ENCODE measurements at places on chromosomes 2 and 18. TPM values are rescaled to one million over a fixed set of nuclear protein-coding genes. Genes with fewer than 3 reads are reported as not detected.

Gene OR6B2
- not detected for total RNA-seq

Gene LYPD1
- 6.7 TPM for total RNA-seq

Gene GPR45
- not detected for total RNA-seq

Gene THADA
- total RNA-seq, result 29.7 TPM

Gene CXCR1
- total RNA-seq, result not detected

Gene BCL11A
- total RNA-seq, result 139 TPM

Gene MARS2
- 4.6 TPM for total RNA-seq

Gene EML6
- 0.93 TPM for total RNA-seq

Gene CIB4
- total RNA-seq, result not detected

Gene FAP
- 47.1 TPM for total RNA-seq

Gene CD8B2
- not detected for total RNA-seq

Gene UGT1A4
- not detected for total RNA-seq

GRCh38 chr2:195044801-195045200 lies 612.2 kb upstream of the SLC39A10 start:
- no peaks in the 10 kb centered on the region for H3K36me3 ChIP-seq
- no peak overlapping the region for H3K27ac ChIP-seq
- no peak overlapping the region for H3K4me3 ChIP-seq
- DNase-seq, result no peak
- H3K4me1 ChIP-seq, result peaks cover 2% of the 10 kb centered on the region

DNA sequence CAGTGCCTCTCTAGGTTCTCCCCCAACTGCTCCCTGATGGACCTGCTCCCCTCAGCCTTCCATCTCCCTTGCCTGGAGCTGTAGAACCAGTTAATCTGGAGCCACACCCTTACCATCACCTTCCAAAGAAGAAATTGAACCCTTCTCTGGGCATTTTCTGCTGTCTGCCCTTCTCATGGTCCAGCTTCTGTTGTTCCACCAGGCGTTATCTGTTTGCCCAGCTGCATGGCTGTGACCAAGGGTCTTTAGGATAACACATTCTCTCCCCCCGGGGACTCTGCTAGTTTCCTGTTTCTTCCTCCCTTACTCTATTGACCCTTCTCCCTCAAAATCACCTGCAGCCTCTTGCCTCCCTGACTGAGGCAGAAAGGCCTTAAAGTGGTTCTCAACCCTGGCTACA lies 3.2 kb upstream of the ANKRD53 start:
- H3K27ac ChIP-seq, result no peak overlapping the region
- peak; percentile 2 for DNase-seq
- no peak overlapping the region for H3K4me3 ChIP-seq
- H3K36me3 ChIP-seq, result no peaks in the 10 kb centered on the region

- H3K27me3 ChIP-seq, result no peaks in the 10 kb centered on the region
- peak; percentile 23 for DNase-seq
- H3K4me1 ChIP-seq, result peaks cover 38% of the 10 kb centered on the region
Observed at GRCh38 chr2:165469417-165469816, at the start of gene CSRNP3. Gene CSRNP3, plus strand, starts transcription at chr2:165469698. Its CDS starts 125,368 bp downstream, at chr2:165595066.

- H3K36me3 ChIP-seq, result peaks cover 8% of the 10 kb centered on the region
- no peaks in the 10 kb centered on the region for H3K4me1 ChIP-seq
Observed at GRCh38 chr2:25123682-25124081, 44.7 kb downstream of the POMC start.

DNA sequence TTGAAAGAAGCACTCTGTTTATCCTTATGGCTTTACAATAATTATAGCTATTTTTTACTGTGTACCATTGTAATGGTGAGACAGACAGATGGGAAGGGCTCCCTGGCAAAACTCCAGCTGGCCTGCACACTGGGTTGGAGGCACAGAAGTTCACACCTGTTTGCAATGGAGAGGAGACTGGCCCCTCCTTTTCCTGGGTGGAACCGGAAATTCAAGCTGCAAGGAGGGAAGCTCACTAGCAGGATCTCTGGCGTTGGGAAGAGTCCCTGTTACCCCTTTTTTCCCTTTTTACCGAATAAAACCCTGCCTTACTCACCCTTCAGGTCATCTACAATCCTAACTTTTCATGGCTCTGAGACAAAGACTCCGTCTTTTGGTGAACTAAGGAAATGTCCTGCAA lies 100.3 kb upstream of the TFPI start:
- no peak overlapping the region for H3K4me3 ChIP-seq
- H3K27ac ChIP-seq, result no peak overlapping the region
- peaks cover 7% of the 10 kb centered on the region for H3K4me1 ChIP-seq
- no peaks in the 10 kb centered on the region for H3K27me3 ChIP-seq
- no peak for DNase-seq
- no peaks in the 10 kb centered on the region for H3K36me3 ChIP-seq

DNA sequence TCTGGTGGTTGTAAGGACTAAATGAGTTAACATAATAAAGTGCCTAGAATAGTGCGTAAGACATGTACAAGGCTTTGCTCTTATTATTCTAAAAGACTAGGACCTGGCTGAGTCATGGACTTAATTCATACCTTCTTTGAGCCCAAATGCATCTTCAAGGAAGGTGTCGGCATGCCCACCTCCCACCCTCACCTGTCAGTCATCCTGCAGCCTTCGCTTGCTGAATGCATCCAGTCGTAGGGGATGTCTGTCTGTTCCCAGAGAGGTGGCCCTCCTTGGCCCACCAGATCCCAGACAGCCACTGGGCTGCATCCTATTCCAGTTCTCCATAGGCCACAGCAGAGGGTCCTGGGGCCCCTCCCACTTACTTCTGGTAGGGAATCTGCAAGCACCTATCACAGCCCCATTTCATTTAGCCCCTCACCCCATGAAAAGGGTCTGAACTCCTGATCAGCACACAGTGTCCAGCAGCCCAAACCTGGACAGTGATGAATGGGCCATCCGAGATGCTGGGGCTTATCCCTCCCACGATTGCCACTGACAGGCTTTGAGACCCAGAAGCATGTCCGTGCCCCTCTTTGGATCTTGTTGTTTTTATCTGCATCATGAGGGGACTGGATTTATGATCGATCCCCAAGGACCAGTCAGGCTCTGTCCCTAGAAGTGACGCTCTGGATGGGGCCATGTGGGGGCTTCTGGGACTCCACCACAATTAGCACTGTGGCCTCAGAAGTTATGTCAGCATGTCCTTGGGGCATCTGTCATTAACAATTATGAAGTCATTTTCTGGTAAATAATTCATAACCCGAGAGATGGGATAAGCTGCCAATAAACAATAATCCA lies 101.1 kb downstream of the KLHL29 start:
- H3K36me3 ChIP-seq, result no peaks in the 10 kb centered on the region
- H3K4me1 ChIP-seq, result peaks cover 13% of the 10 kb centered on the region
- no peak for DNase-seq
- no peak overlapping the region for H3K4me3 ChIP-seq
- H3K27me3 ChIP-seq, result no peaks in the 10 kb centered on the region
- no peak overlapping the region for H3K27ac ChIP-seq

DNA sequence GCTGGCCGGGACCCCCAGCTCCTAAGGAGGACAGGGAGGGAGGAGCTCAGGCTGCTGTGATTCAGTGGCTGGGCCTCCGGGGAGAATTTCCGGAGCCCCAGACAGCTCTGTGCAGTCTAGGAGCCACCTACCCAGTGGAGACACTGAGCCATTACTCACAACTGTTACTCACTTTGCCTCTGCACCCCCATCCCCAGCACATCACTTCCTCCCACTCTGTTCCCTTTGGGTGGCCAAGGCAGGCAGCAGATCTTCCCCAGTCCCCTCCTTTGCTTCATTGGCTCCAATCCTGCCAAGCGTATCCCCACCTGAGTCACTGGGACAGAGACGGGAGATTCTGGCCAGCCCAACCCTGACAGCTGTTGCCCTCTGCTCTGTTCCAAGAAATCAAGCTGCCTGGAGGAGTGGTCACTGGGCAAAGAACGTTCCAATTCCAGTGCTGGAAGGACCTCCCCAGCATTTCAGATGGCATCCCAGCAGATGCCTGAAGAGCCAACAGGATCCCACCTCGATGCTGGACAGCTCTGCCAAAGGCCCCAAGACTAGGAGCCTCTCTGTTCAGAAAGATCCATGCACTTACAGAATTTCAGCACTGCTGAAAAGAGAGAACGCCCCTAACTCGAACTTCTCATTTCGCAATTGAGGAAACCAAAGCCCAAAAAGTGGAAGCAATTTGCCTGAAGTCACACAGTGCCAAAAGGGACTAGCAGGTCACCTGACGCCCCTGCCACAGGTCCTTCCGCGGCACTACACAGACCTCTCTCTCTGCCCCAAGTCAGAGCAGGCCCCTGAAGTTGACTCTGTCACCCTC lies 68.3 kb downstream of the TNS1 start:
- H3K4me1 ChIP-seq, result peaks cover 83% of the 10 kb centered on the region
- H3K27me3 ChIP-seq, result no peaks in the 10 kb centered on the region
- H3K36me3 ChIP-seq, result no peaks in the 10 kb centered on the region
- peak overlapping the region; percentile 85 for H3K27ac ChIP-seq

DNA sequence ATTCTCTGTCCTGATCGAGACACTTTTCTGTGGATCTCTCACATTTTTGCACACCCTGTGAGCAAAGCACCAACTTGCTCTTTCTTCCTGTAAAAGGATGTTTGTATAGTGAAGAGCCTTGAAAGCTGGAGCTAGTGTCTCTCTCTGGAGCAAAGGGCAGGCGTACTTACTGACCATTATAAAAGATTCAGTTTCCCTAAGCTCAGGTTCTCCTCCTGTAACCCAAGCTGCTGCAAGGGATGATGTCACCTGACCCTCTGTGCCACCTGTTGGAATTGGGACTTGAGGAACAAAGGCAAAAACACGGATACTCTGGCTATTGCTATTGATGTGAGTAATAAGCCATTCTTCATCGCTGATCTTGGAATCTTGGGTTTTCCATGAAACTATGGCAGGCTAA lies 52.6 kb upstream of the NEMP2 start:
- no peak overlapping the region for H3K27ac ChIP-seq
- peaks cover 16% of the 10 kb centered on the region for H3K4me1 ChIP-seq
- DNase-seq, result no peak
- H3K36me3 ChIP-seq, result no peaks in the 10 kb centered on the region
- H3K27me3 ChIP-seq, result no peaks in the 10 kb centered on the region

- no peak for DNase-seq
- no peaks in the 10 kb centered on the region for H3K4me1 ChIP-seq
- H3K27me3 ChIP-seq, result no peaks in the 10 kb centered on the region
- H3K27ac ChIP-seq, result no peak overlapping the region
- no peaks in the 10 kb centered on the region for H3K36me3 ChIP-seq
- H3K4me3 ChIP-seq, result no peak overlapping the region
Observed at GRCh38 chr2:108076527-108076926, 90.2 kb downstream of the SLC5A7 start.

GRCh38 chr2:232761301-232761907 lies 15.0 kb downstream of the KCNJ13 start:
- peaks cover 17% of the 10 kb centered on the region for H3K36me3 ChIP-seq
- H3K4me3 ChIP-seq, result no peak overlapping the region
- no peaks in the 10 kb centered on the region for H3K27me3 ChIP-seq
- no peak overlapping the region for H3K27ac ChIP-seq

- no peaks in the 10 kb centered on the region for H3K27me3 ChIP-seq
- H3K4me1 ChIP-seq, result peaks cover 36% of the 10 kb centered on the region
- DNase-seq, result no peak
- no peaks in the 10 kb centered on the region for H3K36me3 ChIP-seq
- H3K4me3 ChIP-seq, result no peak overlapping the region
Observed at GRCh38 chr2:205352094-205352493, 330.2 kb upstream of the NRP2 start.

DNA sequence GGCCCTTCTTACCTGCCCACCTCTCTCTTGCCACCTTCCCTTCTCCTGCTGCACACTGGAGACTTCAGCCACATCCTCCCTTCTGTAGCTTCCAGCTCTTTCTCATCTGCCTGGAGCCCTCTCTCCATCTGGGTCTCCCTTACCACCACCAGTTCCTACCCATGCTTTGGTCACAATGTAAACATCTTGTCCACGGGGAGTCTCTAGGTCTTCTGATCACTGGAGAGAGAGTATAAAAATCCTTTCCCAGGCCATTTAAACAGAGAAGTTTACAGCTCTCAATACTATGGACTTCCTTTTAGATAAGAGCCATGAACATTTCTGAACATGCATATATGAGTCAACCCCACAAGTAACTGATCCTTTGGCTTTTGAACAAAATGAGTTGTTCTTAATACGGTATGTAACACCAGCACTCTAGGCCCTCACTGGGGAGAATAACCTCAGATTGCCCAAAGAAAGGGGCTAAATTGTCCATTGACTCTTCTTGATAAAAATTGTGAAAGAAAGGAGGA lies 5.8 kb downstream of the ARHGAP25 start:
- DNase-seq, result no peak
- peaks cover 20% of the 10 kb centered on the region for H3K4me1 ChIP-seq
- H3K4me3 ChIP-seq, result no peak overlapping the region
- no peaks in the 10 kb centered on the region for H3K27me3 ChIP-seq

DNA sequence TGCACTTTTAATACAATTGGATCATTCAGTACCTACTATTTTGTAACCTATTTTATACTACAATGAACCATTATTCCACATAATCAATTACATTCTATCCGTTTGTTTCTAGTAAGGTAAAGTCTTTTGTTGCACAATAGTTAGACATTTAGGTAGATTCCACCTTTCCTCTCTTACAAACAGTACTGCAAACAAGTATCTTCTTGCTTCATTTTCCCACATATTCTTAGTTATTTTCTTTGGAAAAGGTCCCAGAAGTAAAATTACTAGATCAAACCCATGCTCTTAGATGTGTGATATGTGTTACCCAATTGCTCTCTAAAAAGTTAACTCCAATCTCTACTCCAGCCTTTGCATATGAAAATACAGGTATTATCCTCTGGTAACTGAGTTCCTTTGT lies 49.6 kb downstream of the SPIRE1 start:
- H3K27ac ChIP-seq, result peak overlapping the region; percentile 6
- DNase-seq, result no peak
- no peak overlapping the region for H3K4me3 ChIP-seq
- H3K27me3 ChIP-seq, result no peaks in the 10 kb centered on the region

DNA sequence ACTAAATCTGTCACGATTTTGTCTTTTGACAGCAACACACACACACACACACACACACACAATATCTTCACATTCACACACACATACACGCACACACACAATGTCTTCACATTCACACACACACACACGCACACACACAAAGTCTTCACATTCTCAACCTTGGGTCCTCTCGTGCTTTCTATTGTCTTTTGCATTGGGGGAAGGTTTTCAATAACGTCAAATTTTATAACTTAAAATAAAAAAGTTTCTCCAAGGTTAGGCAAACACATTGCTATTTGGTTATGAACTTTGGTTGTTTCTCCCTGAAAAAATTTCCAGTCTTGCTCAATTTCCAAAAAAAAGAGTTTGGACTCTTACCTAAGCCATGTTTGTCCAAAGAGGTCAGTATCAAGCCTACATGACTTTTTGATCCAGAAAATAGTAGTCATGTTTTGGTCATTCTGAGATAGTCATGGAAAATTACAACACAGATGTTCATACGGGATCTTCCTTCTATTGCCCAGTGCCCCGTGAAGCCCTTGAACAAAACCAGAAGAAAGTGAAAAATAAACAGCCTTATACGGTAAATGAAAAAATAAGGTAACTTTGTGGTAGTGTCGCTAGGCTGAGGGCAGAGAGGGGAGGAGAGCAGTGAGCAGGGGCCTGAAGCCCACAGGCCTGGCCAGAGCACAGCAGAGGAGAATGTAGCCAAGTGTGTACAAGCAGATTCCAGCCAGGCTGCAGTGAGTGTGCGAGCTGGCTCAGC lies 542.8 kb upstream of the ID2 start:
- no peak overlapping the region for H3K27ac ChIP-seq
- H3K27me3 ChIP-seq, result no peaks in the 10 kb centered on the region
- no peaks in the 10 kb centered on the region for H3K36me3 ChIP-seq

- no peaks in the 10 kb centered on the region for H3K36me3 ChIP-seq
- H3K4me1 ChIP-seq, result peaks cover 20% of the 10 kb centered on the region
- peak overlapping the region; percentile 97 for H3K27ac ChIP-seq
Observed at GRCh38 chr18:76495435-76496193, 572 bp upstream of the ZNF516 start.

Data from mesothelial cell of epicardium (in vitro differentiated cells).